ENCODE measurements at places on chromosomes 5 and 9.
A peak's percentile ranks its signal among the peaks of the same experiment; 100 is the strongest.

GRCh38 chr5:121988488-121988887 lies 26.7 kb downstream of the SRFBP1 start:
- no peak for DNase-seq

- DNase-seq = no peak
Measured at GRCh38 chr5:172486912-172487311, 32.6 kb upstream of the SH3PXD2B start.

DNA sequence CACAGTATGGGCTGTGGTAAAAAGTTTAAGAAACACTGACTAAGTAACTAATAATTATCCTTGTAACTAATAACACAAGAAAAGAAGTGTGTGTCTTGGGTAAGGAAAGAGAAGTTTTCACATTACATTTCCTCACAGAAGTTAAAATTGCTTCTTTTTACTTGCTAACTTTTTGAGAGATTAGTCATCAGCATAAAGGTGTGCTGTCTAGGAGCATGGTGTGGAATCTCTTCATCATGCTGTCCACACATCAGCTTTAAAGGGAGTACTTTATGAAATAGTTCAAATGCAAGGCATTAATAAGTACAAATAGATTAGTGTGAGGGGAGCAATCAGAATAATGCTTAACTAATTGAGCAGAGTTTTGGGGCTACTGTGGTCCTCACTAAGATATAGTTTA lies 29.8 kb downstream of the WDR36 start:
- no peak for DNase-seq

DNA sequence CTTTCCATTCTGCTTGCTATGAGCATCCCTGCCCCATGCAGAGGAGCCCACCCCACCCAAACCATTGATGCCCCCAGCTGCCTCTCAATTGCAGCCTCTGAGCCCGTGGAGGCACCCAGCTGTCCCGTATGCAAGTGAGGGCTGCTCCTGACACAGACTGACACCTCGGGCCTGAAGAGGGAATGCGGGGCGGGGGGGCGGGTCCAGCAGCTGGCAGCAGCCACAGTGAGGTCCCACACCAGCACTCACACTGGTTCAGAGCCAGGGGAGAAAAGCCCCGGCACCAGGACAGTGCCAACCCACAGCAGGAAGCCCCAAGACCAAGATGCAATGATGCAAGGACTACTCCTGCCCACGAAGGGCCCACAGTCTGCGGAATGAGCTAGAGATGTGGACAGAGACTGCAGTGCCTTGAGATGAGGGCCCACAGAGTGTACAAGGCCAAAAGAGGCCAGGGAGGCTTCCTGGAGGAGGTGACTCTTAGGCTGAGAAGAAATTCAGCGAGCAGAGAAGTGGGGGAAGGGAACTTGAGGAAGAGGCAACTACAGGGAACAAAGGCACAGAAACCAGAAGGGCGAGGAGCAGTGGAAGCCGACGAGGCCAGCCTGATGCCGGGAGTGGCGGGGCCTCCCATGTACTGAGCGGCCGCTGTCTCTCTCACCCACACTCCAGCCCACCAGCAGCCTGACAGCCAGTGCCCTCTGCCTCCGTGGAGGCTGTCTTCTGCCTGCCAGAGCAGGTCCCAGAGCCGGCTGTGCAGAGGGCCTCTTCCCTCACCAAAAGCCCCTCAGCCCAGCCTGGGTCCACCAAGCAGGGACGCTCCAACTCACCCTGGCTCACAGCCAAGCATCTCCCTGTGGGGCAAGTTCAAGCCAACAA lies 9.2 kb downstream of the EEIG1 start:
- DNase-seq = no peak

DNA sequence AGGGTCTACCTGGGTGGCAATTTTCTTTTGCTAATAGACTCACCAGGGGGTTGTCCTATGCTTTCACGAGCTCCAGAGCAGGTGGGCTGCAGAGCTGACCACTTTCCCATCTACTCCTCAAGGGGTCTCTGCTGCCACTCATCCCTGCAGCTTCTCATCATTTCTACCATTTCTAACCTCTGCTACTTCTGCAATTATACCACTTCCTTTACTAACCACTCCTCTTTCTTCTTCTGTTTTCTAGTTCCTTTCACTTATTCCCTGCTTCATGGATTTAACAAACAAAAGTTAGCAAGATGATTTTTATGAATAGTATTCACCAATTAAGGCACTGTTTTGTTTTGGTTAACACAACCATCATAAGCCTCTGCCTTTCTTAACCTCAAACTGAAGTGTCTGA lies 34.5 kb upstream of the NIPBL start:
- DNase-seq = no peak

GRCh38 chr9:4226331-4227250 lies 73.3 kb downstream of the GLIS3 start:
- DNase-seq = no peak

DNA sequence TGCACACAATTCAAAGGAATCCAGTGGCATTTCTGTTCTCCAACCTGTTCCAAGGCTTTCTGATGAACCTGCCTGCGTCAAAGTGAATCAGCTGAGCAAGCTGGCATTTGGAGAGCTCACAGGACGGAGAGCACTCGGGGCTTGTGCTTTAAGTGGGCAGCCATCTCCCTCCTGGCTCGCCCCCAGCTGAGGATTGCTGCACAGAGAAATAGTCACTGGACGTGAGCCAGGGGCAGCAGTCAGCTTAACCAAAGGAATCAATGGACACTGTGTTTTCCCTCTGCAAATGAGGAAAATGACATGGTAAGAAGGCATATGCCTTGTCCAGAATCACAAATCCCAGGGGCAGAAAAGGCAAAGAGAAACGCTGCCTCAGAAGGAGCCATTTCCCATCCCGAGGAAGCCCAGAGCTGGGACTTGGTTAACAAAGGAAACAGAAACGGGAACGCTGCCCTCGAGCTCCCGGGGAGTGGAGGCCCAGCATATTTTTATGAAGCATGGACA lies 299.4 kb downstream of the ZSWIM6 start:
- no peak for DNase-seq

DNA sequence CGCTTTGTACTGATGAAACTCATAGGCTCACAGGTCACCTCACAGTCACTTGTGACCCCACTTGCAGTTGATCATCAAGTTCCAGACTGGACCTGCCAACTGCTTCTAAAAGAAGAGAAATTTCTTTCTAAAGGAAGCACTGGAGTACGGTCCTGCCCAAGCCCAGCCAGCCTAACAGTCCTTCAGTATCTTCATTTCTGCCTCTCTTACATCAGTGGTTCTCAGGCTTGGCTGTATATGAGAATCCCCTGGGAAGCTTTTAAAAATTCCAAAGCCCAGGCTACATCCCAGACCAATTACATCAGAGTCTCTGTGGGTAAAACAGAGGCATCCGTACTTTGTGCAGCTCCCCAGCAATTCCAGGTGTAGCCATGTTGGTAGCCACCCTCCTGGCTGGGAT lies 282.1 kb downstream of the NFIB start:
- DNase-seq = peak; percentile 48

GRCh38 chr5:6361101-6361500 lies 17.2 kb downstream of the MED10 start:
- no peak for DNase-seq

DNA sequence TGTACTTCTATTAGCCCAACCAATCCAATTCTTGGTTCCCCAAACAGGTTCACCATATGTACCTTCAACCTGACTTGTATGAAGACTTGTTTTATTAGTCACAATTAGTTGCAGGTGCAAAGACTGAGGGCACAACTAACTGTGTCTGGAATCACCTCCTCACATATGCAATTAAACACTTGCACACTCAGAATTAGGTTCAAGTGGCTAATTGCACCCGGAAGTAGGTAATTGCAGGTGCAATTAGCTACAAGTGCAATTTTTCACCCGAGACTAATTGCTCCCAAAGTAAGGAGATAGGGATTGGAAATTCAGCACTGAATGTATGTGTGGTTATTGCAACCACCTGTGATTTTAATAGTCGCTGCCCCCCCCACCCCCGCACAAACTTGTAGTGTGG lies 338.9 kb downstream of the ZSWIM6 start:
- DNase-seq = no peak

DNA sequence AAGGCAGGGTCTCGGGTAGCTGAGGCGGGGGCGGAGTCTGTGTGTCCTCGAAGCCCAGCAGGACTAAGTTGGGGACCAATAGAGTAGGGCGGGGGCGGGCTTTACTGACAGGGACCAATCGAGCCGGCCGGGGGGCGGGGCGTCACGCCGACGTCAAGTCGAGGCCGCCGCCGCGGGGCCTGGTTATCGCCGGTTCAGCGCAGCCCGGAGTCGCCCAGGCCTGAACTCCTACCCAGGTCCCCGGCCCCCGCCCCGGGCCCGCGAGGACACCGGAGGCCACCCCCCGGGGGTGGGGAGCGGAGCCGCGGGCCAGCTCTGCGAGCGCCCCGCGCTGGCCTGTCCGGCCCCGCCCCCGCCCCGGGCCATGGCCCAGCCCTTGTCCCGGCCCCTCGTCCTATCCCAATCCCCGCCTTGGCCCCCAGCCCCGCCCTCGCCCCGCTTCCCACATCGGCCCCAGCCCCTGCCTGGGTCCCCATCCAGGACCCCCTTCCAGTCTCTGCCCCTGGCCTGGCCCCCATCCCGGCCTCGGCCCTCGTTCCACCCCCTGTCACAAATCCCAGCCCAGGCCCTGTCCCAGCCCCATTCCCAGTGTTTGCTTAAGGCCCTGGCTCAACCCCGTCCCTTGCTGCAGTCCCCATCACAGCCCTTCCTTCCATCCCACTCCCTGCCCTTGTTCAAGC lies at the start of gene TMEM8B:
TMEM8B (plus strand) TSS at position 145 of the 680 bp plus-strand sequence; CDS start at position 365, 220 bp downstream.
- DNase-seq = peak; percentile 79

DNA sequence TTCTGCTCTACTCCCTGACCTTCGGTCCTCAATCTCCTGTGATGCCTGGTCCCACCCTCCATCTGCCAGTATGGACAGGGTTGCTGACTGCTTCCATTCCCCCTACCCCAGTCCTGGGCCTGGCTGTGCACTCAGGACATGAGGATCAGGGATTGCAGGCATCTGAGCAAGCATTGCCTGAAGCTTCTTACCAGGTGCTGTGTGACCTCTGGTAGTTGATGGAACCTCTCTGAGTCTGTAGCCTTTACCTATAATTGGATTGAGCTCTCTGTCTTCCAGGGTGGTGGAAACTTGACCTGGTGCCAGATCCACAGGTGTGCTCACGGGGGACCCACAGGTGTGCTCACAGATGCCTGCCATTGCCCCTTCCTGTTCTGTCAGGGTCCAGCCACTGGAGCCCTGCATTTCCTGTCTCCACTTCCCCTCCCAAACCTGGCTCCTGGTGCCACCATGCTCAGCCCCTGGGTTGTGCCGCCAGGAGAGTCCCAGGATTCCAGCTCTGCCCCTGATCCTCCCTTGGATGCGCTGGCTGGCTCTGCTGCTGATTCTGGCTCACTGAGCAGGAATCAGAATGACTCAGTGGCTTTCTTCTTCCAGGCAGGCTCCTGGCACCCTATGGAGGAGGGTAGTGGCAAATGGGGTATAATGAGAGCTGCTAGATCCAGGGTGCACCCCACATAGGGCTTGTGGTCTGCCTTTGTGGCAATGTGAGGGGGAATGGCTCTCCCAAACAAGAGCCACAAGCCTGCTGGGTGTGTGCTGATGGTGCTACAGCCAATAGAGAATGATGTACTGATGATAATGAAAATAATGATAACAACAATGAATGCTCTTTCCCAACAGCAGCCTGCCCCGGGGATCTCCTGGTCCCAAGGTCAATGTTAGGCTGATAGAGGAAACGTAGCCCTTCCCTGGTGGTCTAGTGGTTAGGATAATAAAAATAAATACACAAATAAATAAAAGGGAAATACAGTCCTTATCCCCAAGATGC lies 35.2 kb upstream of the PSD2 start:
- DNase-seq = no peak

- no peak for DNase-seq
Measured at GRCh38 chr9:126860757-126861466, 473 bp downstream of the ZBTB34 start.

DNA sequence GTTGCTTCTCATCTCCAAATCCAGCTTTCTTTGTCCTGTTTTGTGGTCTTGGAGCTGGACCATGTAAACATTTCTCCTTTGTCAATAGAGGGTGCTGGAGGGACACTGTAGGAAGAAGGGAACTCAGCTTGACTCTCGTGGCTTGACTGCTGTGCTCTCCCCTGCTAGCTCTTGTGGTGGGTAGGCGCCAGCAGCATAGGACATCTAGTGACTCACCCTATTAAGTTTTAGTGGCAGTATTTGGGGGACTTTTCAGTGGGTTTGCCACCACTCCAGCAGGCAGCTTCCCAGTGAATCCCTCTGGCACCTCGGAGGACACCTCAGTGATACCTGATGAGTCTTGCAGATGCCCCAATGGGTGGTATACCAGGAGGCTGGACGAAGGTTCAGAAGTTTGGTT lies 97.8 kb downstream of the TSSK1B start:
- DNase-seq = peak; percentile 20

- no peak for DNase-seq
Measured at GRCh38 chr5:122683631-122684030, 91.2 kb upstream of the SNX2 start.
